ENCODE measurements at places on chromosomes 5 and 9. TPM values are rescaled to one million over a fixed set of nuclear protein-coding genes. Genes with fewer than 3 reads are reported as not detected.

GRCh38 chr5:143059976-143060765 lies 290.0 kb downstream of the ARHGAP26 start:
- no peak for DNase-seq

Gene TICAM2
- total RNA-seq = 9.1 TPM

- DNase-seq = peak; percentile 11
Observed at GRCh38 chr5:33409435-33410170, 31.2 kb upstream of the TARS1 start.

GRCh38 chr5:57932761-57933160 lies 450.1 kb upstream of the ACTBL2 start:
- DNase-seq = no peak

DNA sequence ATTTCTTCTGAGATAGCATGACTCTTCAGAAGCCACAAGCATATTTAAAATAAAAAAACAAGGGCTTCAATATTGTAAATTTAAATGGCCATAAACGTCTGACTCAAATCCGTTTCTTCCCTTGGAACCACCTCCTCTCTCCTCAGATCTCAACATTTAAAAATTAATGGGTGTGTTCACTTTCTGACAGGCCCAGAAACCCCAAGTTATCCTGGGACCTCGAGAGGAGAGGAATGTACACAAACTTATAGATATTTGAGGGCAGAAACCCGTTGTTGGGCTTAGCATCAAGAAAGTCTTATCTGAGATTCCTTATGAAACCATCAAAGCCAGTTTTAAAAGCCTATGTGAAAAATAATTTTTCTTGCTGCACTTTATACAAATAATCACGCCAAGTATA lies 29.2 kb downstream of the MLLT3 start:
- DNase-seq = no peak

GRCh38 chr5:150672237-150672883 lies 11.3 kb downstream of the MYOZ3 start:
- DNase-seq = no peak

DNA sequence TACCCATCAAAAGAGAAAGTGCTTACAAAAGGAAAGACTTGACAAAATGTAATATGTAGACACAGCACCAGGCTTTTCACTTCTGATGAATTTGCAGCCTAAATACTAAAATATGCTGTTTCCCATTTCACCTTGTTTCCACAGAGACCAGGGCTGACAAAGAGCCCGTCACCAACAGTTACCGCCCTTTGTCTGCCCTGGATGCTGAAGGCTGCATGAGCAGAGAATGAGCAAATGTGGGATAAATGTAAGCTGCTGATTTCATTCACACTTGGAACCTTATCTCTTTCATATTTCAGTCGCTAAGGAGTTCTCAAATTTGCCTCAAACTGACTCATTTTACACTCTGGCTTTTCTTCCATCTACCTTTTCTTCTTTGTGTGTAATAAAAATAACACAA lies 213.9 kb downstream of the TMEM167A start:
- no peak for DNase-seq

Gene CTXN3
- total RNA-seq = not detected

DNA sequence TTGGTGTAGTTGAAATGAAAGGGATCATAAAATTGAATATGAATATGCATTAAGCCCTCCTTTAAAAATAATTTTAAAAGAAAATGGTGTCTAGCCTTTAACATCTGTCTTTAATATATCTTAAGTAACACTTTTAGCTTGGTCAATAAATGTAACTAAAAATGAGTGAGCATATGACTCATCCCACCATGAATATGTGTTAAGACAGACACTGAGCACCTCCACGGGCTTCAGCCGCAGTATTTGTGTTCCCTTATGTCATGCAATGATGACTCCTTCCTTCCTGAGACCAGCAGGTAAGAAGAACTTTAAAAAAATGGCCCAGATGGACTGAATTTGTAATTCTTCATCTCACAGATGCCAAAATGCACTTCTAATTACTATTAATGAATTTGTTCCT lies 563.2 kb downstream of the NR2F1-AS1 start:
- peak; percentile 55 for DNase-seq

- DNase-seq = no peak
Observed at GRCh38 chr5:56506211-56506965, 273.3 kb upstream of the ANKRD55 start.

DNA sequence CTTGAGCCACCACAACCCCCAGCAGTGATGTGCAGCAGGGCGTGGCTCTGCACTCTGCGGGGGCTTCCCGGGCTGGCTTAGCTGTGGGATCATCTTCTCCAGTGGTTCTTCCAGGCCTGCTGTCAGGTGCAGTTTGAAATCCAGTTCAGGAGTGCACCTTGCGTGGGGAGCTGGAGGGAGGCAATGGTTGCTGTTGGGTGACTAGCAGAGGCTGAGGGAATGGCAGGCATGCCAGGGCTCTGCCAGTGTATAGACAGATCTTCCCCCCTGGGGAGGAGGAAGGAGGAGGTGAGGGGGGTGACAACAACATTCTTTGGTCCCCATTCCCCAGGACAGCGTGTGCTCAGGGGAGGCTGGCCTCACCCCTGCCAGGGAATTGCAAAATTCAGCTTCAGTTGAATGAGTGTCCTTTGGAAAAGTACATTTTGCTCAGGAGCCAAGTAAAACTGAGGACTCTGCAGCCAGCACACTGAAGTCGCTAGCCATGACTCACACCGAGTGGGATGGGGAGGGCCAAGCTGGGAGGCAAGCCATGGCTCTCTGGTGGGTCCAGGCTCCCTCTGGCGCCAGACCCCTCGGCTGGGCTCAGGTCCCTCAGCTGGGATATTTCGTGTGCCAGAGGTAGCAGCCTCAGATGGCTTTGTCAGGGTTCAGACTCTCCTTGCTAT lies 35.0 kb downstream of the ERGIC1 start:
- peak; percentile 90 for DNase-seq

DNA sequence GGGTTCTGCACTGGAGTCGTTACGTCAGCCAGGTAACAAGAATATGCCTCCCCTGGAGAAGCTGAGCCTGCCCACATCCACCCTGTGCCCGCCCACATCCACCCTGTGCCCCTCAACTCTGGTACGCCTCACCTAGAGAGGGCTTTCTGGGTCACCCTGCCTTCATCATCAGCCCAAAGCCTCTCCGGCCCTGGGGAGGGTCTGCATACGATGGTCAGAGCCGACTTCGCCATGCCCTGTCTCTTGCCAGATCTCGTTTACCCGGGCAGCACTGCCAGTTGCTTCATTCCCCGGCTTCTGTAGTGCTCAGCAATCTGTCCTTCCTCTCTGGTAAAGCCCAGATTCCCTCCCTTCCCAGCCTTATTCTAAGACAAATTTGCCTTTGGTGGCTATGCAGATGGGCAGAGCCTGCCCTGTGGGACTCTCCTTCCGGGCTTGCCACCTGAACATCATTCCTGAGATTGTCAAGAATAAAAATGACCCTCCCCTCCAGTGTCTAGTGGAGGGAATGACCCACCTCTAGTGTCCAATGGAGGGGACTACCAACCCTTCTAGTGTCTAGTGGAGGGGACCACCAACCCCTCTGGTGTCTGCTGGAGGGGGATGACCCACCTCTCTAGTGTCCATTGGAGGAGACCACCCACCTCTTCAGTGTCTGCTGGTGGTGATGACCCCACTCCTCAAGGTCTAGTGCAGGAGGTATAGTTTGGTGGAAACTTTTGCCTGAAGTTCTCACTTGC lies 3.4 kb downstream of the PLEKHG4B start:
- no peak for DNase-seq

DNA sequence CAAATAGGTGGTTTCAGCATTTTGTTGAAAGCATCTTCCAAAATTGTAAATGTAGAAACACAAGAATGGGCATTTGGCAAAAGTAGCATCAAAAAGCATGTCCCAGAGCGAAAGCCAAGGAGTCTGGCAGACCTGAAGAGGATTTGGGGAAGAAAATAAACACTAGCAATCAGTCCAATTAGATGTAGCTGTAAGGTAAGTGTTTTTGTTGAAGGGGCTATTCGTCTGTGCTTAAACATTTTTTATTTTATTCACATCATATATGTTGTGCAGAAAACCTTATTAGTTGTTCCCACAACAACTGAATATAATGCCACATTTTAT lies 954.1 kb upstream of the COX7C start:
- no peak for DNase-seq

DNA sequence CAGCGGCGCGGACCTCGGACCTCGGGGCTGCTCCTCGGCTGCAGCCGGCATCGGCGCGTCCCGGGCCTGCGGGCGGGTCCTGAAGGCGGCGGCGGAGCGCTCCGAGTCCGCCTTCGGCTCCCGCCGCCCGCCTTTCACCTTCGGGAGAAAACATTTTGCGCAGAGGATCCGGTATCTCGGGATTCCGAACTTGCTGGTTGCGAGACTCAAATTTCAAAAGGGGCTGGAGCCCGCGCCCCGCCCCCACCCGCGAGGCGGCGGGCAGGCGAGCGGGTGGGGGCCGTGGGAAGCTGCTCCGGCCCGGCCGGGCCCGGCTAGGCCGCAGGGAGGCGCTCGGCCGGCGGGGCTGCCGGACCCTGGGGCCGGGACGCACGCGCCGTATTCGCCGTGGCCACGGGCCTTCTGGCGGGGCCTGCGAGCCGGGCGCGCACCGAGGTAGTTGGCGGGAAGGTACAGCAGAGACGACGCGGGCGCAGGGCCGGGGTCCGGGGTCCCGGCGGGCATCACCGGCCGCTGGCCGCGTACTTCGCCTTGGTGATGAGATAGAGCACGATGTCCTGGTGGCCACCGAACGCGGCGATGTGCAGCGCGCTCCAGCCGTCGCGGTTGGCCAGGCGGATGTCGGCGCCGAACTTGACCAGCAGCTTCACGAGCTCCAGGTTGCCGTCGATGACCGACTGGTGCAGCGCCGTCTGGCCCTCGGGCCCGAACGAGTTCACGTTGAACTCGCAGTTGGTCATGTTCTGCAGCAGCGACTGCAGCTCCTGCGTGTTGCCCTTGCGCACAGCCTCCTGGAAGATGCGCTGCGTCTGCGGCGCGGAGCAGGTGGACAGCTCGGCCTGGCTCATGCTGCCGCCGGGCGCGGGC lies 757 bp downstream of the NRARP start:
- DNase-seq = peak; percentile 18
